Activated CD8-positive, alpha-beta memory T cell treated with anti-CD3 and anti-CD28 coated beads, Interleukin-2, amount 10 ng/mL, durations not matched to agents 7 days and 5 days (primary cell): ENCODE measurements at places on chromosomes 7 and 10. TPM values are rescaled to one million over a fixed set of nuclear protein-coding genes. Genes with fewer than 3 reads are reported as not detected.

GRCh38 chr10:81008726-81009125 is 471.0 kb downstream of the SH2D4B start:
- no peak overlapping the region for H3K4me3 ChIP-seq
- no peak for DNase-seq
- H3K27me3 ChIP-seq = no peaks in the 10 kb centered on the region
- H3K4me1 ChIP-seq = no peaks in the 10 kb centered on the region
- no peak overlapping the region for H3K27ac ChIP-seq
- no peaks in the 10 kb centered on the region for H3K36me3 ChIP-seq

Gene NYAP1
- 0.07 TPM for total RNA-seq

Gene CACNB2
- not detected for total RNA-seq

Gene CFAP46
- not detected for total RNA-seq

Gene MYOZ1
- not detected for total RNA-seq

GRCh38 chr7:105638334-105638733 is 57.0 kb upstream of the EFCAB10 start:
- H3K36me3 ChIP-seq = peaks cover 2% of the 10 kb centered on the region
- H3K4me3 ChIP-seq = no peak overlapping the region
- H3K27ac ChIP-seq = no peak overlapping the region
- no peaks in the 10 kb centered on the region for H3K4me1 ChIP-seq
- no peaks in the 10 kb centered on the region for H3K27me3 ChIP-seq

Gene NAT16
- total RNA-seq = not detected

GRCh38 chr10:24651923-24652322 is 71.8 kb downstream of the ARHGAP21 start:
- peaks cover 5% of the 10 kb centered on the region for H3K4me1 ChIP-seq
- no peak overlapping the region for H3K27ac ChIP-seq
- H3K27me3 ChIP-seq = no peaks in the 10 kb centered on the region

DNA sequence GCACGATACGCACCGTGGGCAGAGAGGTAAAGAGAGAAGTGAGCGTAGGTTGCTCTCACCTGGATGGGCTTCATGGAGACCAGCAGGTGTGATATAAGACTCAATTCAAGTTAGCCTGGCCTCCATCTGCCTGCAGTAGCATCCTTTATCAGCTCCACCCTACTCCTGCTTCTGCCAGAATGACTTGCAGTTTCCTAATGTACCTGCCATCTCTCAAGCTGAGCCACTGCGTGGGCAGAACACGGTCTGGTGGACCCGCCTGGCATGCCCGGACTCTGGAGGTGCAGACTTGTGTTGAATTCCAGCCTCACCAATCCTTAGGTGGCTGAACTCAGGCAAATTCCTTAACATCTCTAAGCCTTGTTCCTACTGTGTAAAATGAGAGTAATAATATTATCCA is 64.3 kb downstream of the STEAP1B start:
- DNase-seq = no peak
- H3K27ac ChIP-seq = no peak overlapping the region
- H3K36me3 ChIP-seq = no peaks in the 10 kb centered on the region
- H3K27me3 ChIP-seq = peaks cover 17% of the 10 kb centered on the region
- peaks cover 9% of the 10 kb centered on the region for H3K4me1 ChIP-seq
- no peak overlapping the region for H3K4me3 ChIP-seq

DNA sequence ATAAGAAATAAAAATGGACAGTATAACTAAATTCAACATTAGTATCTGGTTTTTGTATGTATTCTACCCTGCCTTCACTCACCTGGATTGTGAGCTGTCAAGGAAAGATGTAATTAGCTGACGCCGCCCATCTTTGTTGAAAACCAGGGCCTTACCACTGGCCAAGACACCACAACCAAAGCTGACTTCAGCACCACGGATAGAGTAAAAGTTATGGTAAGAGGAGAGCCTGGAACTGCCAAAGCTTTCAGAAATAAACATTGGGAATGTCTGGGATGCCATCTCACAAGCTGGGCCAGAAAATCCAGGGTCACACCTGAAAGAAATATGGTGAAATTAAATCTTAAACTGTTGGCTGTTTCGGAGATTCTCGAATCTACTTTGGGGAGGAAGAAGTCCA is 190.1 kb upstream of the SLC26A5 start:
- H3K36me3 ChIP-seq = no peaks in the 10 kb centered on the region
- no peak overlapping the region for H3K4me3 ChIP-seq
- DNase-seq = no peak

Gene GPR15LG
- total RNA-seq = not detected

DNA sequence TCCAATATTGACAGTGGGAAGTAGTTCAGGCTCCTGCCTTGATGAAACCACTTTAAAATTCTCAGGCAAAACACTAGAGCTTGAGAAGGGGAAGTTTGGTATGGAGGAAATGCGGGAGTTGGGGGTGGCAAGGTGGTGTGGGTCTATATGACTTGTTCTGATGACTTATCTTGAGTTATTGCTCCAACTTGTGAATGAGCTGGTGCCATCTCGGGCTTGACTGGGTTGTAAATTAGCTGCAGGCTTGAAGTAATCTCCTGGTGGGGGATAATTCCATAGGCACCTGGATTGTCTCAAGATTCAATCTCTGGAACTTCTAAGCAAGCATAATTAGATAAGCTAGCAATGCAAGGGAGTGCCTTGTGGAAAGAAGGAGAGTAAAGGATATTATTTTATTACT is 29.0 kb downstream of the MRPL32 start:
- DNase-seq = no peak
- peaks cover 15% of the 10 kb centered on the region for H3K27me3 ChIP-seq

GRCh38 chr7:95865716-95866371 is 93.5 kb downstream of the DYNC1I1 start:
- H3K27ac ChIP-seq = no peak overlapping the region
- no peaks in the 10 kb centered on the region for H3K36me3 ChIP-seq
- H3K4me3 ChIP-seq = no peak overlapping the region

- DNase-seq = no peak
- no peak overlapping the region for H3K27ac ChIP-seq
- H3K27me3 ChIP-seq = peaks cover 5% of the 10 kb centered on the region
- no peaks in the 10 kb centered on the region for H3K4me1 ChIP-seq
- H3K36me3 ChIP-seq = no peaks in the 10 kb centered on the region
- no peak overlapping the region for H3K4me3 ChIP-seq
These were observed 71.8 kb upstream of the VWDE start for GRCh38 chr7:12475362-12476063.

DNA sequence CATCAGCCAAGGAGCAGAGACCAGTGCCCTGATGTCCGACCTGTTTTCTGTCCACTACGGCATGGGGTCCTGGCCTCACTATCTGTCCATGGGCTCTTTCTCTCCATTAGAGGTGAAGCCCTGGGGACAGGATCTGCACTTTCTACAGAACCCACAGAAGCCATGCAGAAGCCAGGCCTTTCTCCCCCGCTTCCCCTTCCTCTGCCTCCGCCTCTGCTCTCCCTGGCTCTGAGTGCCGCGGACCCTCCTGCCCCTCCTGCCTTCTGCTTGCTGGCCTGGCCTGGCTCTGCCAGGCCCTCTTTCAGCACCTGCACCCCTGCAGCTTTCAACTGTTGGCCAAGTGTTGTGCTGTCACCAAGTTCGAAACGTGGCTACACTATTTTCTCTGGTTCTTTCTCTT is 439.8 kb upstream of the ZMIZ1 start:
- H3K4me3 ChIP-seq = no peak overlapping the region
- peaks cover 21% of the 10 kb centered on the region for H3K27me3 ChIP-seq
- no peak for DNase-seq
- no peak overlapping the region for H3K27ac ChIP-seq
- H3K36me3 ChIP-seq = no peaks in the 10 kb centered on the region
- H3K4me1 ChIP-seq = peaks cover 3% of the 10 kb centered on the region

- peaks cover 5% of the 10 kb centered on the region for H3K27me3 ChIP-seq
- peaks cover 7% of the 10 kb centered on the region for H3K4me1 ChIP-seq
- H3K36me3 ChIP-seq = no peaks in the 10 kb centered on the region
- DNase-seq = no peak
- H3K27ac ChIP-seq = no peak overlapping the region
These were observed 259.9 kb downstream of the ZEB1 start for GRCh38 chr10:31578951-31579350.

Gene PDK4
- not detected for total RNA-seq

DNA sequence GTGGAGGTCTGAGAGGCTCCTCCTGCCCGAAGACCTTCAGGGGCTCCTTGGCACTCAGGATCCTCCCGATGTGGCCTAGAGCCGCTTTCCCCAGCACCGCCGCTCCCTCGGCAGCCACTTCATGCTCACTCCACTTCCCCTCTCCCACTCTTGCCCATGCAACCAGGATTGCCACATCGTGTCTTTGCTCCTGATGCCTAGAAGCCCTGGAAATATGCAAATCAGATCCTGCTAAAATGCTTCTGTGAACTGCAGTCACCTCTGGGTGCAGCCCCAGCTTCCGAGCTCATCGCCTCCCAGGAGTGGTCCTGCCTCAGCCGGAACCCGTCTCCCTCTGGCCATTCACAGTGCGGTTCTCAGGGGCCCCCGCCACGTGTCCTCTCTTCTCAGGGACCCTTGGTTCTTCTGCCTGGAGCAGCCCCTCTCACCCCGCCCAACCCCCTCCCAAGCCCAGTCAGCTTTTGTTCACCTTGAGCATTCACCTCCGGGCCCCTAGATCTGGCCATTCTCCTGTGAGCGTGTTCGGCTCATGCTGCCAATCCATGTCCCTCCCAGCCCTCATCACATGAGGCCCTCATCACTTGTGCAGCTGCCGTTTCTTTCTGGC is 175.5 kb downstream of the ADARB2 start:
- H3K4me3 ChIP-seq = no peak overlapping the region
- H3K27me3 ChIP-seq = peaks cover 4% of the 10 kb centered on the region
- DNase-seq = no peak
- H3K36me3 ChIP-seq = no peaks in the 10 kb centered on the region

Gene UCMA
- total RNA-seq = not detected

DNA sequence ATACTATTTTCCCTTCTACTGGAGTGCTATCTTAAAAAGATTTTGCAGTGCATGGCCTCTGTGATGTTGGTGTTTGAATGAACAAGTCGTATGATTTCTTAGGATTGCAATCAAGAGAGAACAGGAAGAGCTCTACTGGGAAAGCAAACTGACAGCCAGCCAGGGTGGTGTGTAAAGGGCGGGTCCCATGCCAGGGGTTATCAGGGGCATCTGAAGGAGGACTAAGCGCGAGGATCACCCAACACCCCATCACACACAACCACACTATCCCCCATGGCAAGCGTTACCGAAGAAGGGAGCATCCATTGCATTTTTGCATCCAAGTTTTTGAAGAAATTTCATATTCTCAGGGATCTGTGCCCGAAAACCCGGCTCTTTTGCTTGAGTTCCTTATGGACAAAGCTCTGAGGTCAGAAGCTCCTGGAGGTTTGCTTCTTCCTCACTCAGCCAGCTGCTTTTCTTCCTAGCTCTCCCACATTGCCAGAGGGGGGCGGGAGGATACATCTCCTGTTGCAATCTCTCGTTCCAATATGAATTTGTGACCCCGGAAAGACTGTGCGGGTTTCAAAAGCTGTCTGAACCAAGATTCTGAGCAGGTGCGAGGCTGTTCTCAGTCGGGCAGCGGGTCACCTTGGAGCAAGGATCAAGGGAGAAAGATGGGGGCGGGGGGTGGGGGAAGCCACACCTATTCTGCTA is 5.2 kb downstream of the NEUROD6 start:
- DNase-seq = no peak
- no peaks in the 10 kb centered on the region for H3K4me1 ChIP-seq
- no peak overlapping the region for H3K4me3 ChIP-seq
- peaks cover 16% of the 10 kb centered on the region for H3K27me3 ChIP-seq

DNA sequence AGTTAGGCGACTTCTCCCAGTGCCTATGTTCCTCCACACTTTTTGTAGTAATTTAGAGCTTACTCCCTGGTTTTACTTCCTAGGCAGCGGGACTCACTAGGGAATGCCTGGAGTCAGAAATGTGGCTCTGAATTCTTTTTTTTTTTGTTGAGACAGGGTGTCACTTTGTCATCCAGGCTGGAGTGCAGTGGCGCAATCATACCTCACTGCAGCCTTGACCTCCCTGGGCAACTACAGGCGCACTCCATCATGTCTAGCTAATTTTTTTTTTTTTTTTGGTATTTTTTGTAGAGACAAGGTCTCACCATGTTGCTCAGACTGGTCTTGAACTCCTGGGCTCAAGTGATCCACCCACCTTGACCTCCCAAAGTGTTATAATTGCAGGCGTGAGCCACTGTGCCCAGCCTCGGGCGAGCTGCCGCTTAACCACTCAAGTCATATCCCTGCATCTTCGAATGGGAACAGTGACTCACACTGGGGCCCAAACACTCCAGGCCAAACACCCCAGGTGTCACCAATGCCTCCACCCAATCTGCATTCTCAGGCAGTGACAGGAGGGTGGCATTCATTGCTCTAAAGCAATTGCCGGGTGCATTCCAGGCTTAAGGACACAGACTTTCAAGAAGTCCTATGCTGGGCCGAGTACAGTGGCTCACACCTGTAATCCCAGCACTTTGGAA is 19.6 kb downstream of the RGS10 start:
- H3K27ac ChIP-seq = no peak overlapping the region
- DNase-seq = no peak
- H3K4me1 ChIP-seq = peaks cover 32% of the 10 kb centered on the region
- no peaks in the 10 kb centered on the region for H3K27me3 ChIP-seq
- peaks cover 49% of the 10 kb centered on the region for H3K36me3 ChIP-seq
- no peak overlapping the region for H3K4me3 ChIP-seq

- peaks cover 8% of the 10 kb centered on the region for H3K4me1 ChIP-seq
- peaks cover 6% of the 10 kb centered on the region for H3K36me3 ChIP-seq
- no peak within 1 kb of the TSS for H3K27ac ChIP-seq
- peak within 1 kb of the TSS; percentile 50 for H3K4me3 ChIP-seq
- DNase-seq = peak; percentile 45
- H3K27me3 ChIP-seq = peaks cover 88% of the 10 kb centered on the region
These were observed at the start of gene DLX6 for GRCh38 chr7:97005183-97006054. Gene DLX6 (plus strand): TSS chr7:97005553. CDS start chr7:97005978, 425 bp downstream.
